ENCODE measurements at places on chromosomes 5 and 9. TPM values are rescaled to one million over a fixed set of nuclear protein-coding genes. Genes with fewer than 3 reads are reported as not detected.

Gene STPG3
- not detected for total RNA-seq

Gene MARCOL
- not detected for total RNA-seq

Gene PRR7
- 5.1 TPM for total RNA-seq

Gene UBE2QL1
- total RNA-seq: not detected

Gene IFNA16
- total RNA-seq: not detected

Gene DDX31
- 14.0 TPM for total RNA-seq

Gene CACNA1B
- total RNA-seq: 0.07 TPM

Gene ANKRD20A1
- total RNA-seq: 1.6 TPM

Gene RABL6
- total RNA-seq: 96.1 TPM

Gene SLC25A48
- not detected for total RNA-seq

Gene ECM2
- 0.18 TPM for total RNA-seq

Gene HAND1
- 0.07 TPM for total RNA-seq

Gene FOXD4L4
- 0.25 TPM for total RNA-seq

Gene DCAF12
- total RNA-seq: 19.5 TPM

Gene OR1N1
- total RNA-seq: not detected

Gene FLT4
- 1.5 TPM for total RNA-seq

Gene JADE2
- 23.7 TPM for total RNA-seq

Gene GPX8
- total RNA-seq: 46.2 TPM

Gene SMIM23
- total RNA-seq: not detected

Gene SPINK6
- total RNA-seq: not detected

Gene EHMT1
- 70.8 TPM for total RNA-seq

Gene MIGA2
- total RNA-seq: 23.4 TPM

Measured in pulmonary artery endothelial cell (primary cell).